ENCODE measurements at places on chromosomes 3 and 15.

DNA sequence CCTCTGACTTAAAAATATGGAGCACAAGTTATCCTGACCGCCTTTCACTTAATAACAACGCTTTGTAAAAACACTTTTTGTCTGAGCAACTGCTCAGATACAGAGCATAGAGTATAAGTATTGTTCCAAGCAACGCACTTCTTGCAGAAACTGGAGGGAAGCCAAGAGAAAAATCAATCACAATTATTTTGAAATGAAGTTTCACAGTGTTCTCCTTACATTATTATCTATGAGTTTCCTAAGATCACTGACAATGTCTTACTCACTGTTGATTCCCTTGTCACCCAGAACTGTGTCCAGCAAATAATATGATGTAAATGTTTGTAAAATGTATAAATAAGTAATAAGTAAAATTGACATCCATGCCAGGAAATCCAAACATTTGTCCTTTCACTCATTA, 184.6 kb upstream of the GPR149 start:
- no peak for DNase-seq

DNA sequence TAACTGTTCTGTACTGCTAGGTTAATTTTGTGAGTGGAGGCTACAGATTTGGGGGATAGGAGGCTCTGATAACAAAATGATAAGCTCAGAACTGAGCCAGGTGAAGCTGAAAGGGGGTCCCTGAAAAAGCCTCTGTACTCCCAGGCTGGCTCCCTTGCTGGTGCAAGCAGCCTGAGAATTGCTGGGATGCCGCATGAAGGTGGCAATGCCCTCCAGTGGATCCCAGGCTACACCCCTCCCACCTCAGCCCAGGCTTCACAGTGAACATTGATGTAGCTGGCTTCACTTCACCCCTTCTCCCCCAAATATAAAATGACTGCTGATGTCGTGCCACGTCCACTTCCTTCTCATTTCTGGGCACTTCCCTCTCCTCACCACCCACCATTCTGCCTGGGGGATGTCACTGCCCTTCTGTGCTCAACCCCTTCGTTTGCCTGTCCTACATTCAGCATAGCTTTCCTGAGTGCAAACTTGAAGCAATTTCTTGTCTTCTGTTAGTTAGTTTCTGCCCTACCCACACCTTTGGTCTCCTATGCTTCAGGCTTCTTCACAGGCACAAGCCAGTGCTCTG, 9.7 kb upstream of the ARHGEF26 start:
- no peak for DNase-seq

GRCh38 chr15:75185271-75186029, 16.2 kb upstream of the C15orf39 start:
- no peak for DNase-seq

- no peak for DNase-seq
These were observed 25.9 kb upstream of the SRPRB start for GRCh38 chr3:133779626-133780203.

DNA sequence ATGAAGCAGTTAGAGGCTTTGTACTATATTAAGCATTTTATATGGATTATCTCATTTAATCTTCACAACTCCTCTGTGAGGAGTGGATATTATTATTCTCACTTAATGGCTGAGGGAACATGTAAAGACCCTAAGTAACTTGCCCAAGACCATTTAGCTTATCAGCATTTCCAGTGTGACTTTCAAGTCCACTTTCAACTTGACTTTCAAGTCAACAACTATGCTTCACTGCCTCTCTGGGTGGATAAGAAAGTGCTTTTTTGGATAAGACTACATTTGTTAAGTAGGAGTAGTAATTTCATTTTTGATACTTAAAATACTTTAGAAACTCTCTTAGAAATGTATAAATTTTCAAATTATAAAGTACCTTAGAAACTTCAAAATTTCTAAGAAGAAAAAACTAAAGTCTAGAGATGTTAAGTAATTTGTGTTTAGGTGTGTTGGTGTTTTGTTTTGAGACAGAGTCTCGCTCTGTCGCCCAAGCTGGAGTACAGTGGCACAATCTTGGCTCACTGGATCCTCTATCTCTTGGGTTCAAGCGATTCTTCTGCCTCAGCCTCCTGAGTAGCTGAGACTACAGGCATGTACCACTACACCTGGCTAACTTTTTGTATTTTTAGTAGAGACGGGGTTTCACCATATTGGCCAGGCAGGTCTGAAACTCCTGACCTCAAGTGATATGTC, 71.8 kb downstream of the MINDY2 start:
- no peak for DNase-seq

DNA sequence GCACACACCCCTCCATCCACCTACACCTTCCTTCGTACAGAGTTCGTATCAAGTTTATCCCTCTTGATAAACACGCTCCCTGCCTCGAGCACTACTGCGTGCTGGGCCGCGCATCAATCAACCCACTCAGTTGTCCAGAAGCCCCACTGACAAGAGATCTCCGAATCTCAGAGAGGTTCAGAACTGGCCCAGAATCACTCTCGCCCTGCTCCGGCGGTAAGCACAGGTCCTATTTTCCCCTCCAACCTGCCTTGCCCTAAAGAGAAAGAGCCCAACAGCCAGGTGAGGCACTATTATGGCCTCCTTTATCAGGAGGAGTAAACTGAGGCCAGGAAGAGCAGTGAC, 494 bp upstream of the NISCH start:
- DNase-seq: no peak

DNA sequence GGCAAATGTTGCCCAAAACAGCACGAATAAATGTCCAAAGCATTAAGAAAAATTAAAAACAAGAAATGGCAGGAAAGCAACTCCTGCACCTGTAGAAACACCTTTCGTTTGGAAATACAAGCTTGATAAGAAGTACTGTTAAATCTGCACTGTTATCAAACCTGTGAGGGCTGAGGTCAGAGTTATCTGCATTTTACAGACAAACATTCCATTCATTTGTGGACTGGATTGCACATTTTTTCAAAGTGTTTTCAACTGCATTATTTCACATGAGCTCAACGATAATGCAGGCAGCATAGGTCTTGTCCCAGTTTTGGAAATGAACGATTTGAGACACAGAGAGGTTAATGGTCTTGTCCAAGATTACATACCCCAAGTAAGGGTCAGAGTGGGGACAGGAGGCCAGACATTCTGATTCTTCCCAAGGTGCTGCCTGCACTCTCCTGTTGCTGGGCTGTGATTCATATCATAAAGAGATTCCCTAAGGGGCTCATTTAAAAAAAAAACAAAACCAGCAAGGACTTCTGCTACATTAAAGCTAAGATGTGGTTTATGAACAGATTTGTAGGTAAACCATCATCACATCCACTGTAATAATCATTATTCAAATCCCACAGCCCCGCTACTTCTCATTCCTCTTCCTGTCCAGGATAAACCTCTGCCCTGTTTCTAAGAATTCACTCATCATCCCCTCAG, 13.0 kb downstream of the GUCA1C start:
- DNase-seq: no peak

DNA sequence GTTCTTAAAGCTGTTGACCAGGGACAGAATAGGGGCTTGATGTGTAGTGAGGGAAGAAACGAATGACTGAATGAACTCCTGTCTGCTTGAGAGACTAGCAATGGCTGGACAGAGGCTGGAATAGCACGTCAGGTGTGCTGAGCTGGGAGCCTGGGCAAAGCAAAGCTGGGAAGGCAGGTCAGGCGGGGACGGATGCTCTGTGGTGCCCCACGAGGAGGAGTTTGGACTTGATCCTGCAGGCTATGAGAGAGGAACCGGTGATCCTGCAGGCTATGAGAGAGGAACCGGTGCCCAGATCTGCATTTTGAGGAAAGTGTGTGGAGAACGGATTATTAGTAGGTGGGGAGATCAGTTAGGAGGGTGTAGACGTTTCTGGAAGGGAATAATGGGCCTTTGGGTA, 31.3 kb upstream of the PSTPIP1 start:
- no peak for DNase-seq

- DNase-seq: no peak
These were observed 283.1 kb downstream of the NFKBIZ start for GRCh38 chr3:102132370-102132769.

GRCh38 chr15:40766194-40766815, 2.4 kb downstream of the GCHFR start:
- no peak for DNase-seq

DNA sequence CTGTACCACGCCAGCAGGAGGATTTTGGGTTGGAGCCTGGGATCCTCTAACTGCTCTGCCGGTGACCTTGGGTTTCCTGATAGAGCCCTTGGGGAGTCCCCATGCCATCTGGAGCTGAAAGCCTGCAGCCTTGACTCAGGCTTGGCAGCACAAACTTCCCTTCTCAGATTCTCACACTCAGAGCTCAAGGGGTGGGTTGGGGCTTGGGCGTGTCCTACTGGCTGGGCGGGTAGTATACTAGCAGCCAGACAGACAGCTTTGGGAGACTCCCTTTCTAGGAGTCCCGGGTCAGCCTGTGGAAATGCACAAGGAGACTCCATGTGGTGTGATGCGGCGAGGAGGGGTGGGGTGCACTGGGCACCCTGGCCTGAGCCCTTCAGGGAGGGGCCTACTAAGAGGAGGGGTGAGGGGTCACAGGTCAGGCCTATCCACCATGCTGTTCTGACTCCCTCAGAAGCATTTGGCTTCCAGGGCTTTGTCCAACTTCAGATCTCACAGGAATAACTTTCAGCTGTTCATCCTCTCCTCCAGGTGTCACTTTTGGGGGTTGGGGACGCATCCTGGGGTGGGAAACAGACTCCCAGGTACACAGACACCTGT, 21.6 kb upstream of the PLXNA1 start:
- no peak for DNase-seq

DNA sequence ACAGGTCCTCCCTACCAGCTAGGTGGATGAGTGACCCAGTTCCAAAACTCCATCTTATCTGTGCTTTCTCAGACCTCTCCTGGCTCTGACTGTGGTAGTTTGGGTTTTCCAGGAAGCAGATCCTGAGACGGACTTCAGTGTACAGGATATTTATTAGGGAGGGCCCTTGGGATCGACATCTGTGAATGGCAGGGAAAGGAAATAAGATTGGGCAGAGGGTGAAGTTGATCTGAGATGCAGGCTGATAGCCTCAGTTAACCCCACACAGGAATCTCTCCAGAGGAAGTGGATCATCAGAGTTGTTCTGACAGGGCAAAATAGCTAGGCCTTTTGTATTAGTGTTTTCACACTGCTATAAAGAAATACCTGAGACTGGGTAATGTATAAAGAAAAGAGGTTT, 16.7 kb upstream of the MAPK6 start:
- DNase-seq: no peak

DNA sequence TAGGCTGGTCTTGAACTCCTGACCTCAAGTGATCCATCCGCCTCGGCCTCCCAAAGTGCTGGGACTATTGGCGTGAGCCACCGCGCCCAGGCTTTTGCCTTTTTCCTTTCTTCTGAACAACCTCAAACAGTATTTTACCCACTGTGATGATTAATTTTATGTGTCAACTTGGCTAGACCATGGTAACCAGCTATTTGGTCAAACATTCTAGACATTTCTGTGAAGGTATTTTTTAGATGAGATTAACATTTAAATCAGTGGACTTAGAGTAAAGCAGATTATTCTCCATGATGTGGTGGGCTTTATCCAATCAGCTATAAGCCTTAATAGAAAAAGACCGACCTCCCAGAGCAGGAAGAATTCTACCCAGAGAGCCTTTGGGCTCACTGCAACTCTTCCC, 6.0 kb downstream of the SPATA12 start:
- no peak for DNase-seq

- DNase-seq: no peak
These were observed 7.1 kb downstream of the ITGA11 start for GRCh38 chr15:68424754-68425390.

DNA sequence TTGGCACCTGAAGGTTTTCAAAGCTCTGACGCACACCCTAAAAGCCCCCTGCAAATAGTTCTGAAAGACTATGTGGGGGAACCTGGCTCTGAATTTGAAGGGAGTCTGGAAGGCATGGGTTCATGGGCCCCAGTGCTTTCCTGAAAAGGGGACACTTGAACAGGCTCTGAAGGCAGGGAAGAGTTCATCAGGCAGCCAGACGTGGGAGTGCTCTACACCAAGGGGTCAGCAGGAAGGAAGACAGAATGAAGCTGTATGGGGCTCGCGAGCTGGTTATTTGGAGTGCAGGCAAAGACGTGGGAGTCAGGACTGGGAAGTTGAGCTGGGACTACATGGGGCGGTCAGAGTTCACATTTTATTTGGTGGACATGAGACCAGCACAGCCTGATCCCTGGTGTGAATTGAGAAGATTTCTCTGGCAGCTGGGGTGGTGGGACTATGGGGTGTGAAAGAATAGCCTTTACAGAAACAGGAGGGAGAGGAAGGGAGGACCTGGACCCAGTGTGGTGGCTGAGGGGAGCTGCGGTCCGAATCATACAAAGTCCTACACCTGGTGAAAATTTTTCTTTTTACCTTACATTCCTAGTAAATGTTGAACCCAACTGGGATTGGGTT, 12.6 kb downstream of the ABHD6 start:
- no peak for DNase-seq

DNA sequence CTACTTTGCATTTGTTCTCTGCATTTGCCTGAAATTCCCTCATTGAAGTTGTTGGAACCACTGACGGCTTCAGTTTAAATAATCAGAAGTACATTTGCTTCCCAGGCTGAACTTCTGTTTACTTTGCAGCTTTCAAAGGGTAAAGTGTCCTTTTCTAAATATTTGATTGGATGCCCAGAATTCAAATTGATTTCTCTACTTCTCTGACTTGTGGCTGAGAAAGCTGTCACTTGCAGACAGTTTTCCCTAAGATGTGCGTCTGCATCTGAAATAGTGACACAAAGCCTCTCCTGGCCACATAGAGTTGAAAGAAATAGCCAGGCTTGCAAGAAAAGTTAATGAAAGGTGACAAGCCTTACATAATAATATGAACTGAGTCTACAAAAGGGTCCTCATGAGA, 299.6 kb downstream of the THSD4 start:
- no peak for DNase-seq

DNA sequence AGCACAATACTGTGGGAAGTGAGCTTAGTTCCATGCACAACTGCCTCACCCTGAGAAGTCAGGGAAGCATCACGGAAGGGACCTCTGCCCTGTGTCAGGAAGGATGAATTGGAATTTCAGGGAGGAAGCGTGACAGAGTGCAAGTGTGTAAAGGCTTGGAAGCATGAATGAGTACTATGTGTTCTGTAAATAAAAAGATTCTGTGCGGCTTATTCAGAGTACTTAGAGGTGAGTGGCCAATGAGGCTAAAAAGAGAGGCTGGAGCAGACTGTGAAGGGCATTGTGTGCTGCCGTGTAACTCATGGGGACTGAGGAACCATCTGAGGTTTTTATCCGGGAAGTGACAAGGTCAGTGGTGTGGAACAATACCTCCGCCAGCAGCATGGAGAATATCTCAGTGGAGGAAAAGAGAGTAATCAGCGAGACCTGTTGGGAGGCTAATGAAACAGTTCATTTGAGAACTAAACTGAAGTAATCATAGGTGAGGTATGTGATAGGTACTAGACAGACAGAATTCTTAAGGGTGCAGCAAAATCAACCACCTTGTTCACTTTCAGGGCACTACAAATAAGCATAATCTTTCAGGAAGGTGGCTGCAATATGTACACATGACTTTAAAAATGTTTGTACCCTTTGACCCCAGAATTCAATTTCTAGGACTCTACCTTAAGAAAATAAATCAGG, 64.9 kb upstream of the SPRED1 start:
- DNase-seq: no peak

GRCh38 chr3:45104715-45105711, 41.2 kb downstream of the CDCP1 start:
- DNase-seq: no peak

All from activated T-helper 1 cell treated with anti-CD3 and anti-CD28 coated beads, Interleukin-2, amount 50 U/mL, for 16 hours (primary cell).